Epithelial cell of proximal tubule (primary cell): ENCODE measurements at places on chromosomes 6 and 20.

GRCh38 chr20:57675773-57676172 lies 34.0 kb downstream of the PMEPA1 start:
- DNase-seq = no peak

DNA sequence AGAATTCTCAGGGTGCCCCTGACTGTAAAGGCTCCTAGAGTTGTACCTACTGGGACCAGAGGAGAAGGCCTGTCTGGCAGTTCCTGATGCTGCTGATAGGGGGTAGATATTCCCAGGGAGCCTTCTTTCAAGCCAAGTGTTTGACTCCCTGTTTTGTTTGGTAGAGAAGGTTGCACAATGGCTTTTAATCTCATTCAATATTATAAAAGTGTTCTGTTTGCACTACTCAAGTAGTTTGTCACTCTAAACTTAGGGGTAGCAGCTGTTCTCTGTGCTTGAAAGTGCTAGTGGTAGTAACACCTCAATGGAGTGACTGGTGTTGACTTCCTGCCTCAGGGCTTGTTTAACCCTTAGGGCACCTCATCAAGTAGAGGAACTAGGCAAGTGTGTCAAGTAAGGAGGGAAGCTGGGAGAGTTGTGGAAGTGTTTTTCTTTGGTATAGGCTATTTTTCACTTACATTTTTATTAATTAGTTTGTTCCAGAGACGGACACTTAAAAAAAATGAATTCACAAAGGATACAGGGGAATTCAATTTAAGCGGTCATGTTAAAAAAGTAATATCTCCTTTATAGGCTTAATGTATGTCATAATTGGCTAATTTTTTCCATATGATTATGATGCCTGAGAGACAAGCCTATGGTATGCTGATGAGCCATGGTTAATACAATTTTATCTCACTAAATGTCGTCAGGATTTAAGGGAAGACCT lies 38.1 kb downstream of the BICRAL start:
- no peak for DNase-seq

DNA sequence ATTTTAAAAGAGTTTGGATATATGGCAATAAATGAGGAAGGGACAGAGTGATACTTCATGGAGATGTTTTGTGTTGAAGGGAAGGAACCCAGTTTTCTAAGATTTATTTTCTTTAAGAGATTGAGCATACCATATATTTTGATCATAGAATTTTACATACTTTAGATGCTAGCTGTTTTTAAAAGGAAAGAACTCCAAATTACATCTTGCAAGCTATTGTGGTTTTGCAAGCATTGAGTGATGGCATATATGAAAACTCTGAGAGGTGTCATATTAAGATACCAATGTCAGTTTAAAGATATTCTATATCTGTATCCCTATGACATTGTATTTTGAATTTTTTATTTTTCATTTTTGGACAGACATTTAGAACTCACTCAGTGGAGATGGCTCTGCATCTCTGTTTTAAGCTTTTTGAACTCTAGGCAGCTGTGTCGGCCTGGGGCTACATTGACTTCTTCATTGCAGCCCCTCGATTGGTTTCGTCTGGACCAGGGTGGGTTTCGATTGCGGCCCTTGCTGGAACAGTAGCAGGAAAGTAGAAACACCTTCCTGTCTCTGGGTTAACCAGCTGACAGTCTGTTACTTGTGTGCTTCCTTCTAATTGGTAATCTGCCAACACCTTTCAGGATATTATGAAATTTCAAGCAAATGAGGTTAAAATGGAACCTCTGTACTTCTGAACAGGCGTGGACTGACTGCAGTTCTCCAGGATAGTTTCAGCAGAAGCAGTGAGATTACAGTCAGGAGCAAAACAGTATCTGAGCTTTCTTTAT lies 14.0 kb downstream of the IGF2R start:
- DNase-seq = no peak

- DNase-seq = no peak
Measured at GRCh38 chr6:16688984-16689636, 72.2 kb downstream of the ATXN1 start.

- no peak for DNase-seq
Measured at GRCh38 chr6:145204301-145204700, 531.0 kb downstream of the EPM2A start.

DNA sequence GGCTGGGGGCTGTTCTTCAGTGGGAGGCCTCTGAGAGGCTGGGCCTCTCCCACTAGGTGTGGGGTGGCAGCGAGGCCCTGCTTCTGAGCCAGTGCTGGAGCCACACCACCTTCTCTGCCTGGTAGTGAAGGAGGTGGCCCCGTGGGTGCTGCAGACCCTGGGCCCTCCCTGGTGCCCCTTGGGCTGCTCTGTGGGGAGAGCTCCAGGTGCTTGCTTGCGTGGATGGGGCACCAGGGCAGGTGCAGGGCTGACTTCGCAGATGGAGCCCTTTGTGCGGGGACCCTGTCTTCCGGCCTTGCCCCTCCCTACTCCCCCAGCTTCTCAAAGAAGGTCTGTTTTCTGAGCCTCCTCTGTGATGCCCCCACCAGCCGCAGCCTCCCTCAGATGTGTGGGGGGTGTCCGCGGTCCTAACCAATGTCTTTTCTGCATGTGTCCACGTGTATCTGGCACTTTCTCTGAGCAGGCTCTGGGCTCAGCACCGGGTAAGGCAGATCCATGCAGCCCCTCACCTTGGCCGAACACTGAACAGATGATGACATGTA lies 17.2 kb upstream of the MYT1 start:
- DNase-seq = no peak

DNA sequence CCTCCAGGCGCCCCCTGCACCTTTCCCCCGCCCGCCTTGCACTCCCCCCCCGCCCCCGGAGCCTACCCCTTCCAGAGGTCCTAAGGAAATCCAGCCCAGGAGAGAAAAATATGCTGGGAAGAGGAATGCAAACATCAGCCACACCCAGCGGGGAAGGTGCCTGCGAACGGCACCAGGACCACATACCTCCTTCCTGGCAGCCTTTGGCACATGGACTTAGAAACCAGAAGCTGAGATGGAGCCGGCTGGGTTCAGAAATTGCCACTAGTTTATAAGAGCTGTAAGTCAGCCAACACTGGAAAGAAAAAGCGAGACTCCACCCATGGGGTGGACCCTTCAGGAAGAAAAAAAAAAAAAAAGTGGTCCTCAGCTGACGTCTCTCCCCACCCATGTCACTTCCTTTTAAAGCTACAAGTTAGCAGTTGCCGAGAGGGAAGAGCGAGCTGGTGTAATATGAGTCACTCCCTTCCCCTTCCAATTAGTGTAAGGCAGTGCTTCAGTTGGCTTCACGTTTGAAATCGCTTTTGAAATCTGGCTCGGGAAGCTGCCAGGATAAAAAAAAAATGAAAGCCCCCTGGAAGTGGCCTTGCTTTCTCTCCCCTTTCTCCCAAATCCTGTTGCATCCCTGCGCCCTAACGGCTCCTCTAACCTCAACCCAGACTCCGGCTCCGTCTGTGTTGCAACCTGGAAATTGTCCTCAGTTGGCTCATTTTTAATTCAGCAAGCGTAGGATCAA lies at the start of gene AGPAT4:
Gene AGPAT4 (minus strand): TSS at position 310 of the 736 bp plus-strand sequence. CDS start 41,848 bp downstream, outside the sequence.
- DNase-seq = peak; percentile 92

GRCh38 chr6:169051371-169051770 lies 202.3 kb downstream of the THBS2 start:
- DNase-seq = no peak
